ENCODE measurements at places on chromosomes 1 and 21.

DNA sequence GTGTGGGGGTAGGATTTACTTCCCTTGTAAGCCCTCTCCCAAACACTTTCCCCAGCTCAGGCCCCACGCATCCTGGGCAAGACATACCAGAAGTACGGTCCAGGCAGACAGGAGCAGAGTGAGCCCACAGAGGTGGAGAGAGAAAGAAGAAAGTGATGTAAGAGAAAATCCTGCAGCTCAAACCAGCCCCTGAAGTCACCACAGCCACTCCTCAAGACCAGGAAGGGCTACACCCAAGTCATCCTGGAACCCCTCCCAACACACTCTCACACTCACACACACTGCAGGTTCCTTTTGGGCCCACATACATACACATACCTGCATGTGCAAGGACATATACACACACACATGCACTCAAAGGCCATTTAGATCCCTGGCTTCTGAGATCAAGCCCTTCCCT is 106.8 kb downstream of the SYT2 start:
- DNase-seq: no peak

DNA sequence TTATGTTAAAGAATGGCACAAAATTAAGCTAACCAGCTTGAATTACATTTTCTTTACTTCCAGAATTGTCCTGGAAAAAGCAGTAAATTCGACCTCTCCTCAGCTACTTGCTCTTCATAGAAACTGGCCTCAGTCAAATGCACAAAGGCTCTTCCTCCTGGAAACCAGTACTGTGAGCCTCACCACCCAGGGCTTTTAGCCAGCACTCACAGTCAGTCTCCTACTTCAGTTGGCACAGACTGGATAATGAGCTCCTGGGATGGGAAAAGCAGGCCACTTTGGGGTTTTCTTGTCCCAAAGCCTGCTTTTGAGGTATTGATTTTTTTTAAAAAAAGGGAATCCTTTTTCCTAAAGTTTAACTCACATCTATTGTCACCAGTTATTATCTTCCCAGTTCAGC is 40.4 kb downstream of the SCYL3 start:
- DNase-seq: no peak

GRCh38 chr21:16081304-16081703 is 351.5 kb downstream of the USP25 start:
- no peak for DNase-seq

DNA sequence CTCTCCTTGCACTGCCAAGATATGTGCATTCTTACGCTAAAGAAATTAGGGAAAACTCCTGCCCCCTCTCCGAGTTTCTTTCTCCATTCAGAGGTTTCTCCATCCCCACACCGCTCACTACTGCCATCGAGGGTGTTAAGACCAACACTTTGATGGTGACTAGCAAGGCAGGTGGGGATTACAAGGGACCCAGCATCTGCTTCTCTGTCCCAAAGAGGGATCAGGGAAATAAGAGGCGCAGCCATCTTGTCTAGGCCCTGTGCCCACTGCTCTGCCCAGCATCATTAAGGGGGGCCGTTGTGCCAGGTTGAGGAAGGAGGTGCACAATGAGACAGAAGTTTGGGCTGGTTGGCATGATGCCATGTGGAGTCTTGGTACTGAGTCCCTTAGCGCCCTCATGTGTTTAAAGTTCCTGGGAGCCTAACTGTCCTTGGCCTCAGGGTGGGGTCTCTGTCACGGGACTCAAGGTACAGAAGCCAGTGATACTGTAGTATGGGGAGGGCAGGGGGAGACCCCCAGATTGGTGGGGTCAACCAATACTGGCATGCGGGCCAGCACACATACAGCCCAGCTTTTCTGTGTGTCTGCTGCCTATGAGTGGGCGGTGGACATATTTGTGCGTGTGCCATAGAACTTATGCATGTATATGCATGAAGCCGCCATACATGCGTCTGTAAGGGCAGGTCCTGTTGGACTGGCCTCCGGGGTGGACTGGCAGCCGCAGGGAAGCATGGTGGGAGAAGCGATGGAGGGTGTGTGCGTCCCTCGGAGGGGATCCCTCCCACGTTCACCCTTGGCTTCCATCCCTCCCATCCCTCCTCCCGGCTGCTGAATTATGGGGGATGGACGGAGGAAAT is 5.5 kb downstream of the EFNA3 start:
- DNase-seq: no peak

DNA sequence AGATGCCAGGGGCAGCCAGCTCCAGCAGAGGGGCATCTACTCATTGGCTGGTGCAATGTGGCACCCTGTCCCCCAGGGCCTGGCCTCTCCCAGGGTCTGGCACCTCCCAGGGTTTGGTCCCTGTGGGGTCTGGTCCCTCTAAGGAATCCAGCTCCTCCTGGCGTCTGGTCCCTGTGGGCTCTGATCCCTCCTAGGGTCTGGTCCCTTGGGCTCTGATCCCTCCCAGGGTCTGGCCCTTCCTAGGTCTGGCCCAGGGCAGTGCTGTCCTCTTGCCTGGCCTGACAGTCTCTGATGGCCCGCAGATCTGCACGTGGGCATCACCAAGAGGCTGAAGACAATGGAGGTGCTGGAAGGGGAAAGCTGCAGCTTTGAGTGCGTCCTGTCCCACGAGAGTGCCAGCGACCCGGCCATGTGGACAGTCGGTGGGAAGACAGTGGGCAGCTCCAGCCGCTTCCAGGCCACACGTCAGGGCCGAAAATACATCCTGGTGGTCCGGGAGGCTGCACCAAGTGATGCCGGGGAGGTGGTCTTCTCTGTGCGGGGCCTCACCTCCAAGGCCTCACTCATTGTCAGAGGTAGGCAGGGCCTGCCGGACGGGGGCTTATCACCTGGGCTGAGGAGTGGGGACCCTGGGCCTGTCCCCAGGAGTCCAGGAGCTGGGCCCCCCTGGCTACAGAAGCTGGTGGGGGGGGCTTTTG is 73.9 kb downstream of the OBSCN start:
- DNase-seq: no peak

- no peak for DNase-seq
These were observed 34.8 kb downstream of the PTAFR start for GRCh38 chr1:28141685-28142084.

Data from NCI-H2171 (cell line).